ENCODE measurements at places on chromosomes 5 and 9. TPM values are rescaled to one million over a fixed set of nuclear protein-coding genes. Genes with fewer than 3 reads are reported as not detected.
A peak's percentile ranks its signal among the peaks of the same experiment; 100 is the strongest.

The DPM2 gene
- total RNA-seq, result 23.0 TPM

The GRXCR2 gene
- not detected for total RNA-seq

The COL5A1 gene
- total RNA-seq, result 22.2 TPM

GRCh38 chr9:135680056-135680455 lies 16.9 kb downstream of the LCN9 start:
- DNase-seq, result no peak

DNA sequence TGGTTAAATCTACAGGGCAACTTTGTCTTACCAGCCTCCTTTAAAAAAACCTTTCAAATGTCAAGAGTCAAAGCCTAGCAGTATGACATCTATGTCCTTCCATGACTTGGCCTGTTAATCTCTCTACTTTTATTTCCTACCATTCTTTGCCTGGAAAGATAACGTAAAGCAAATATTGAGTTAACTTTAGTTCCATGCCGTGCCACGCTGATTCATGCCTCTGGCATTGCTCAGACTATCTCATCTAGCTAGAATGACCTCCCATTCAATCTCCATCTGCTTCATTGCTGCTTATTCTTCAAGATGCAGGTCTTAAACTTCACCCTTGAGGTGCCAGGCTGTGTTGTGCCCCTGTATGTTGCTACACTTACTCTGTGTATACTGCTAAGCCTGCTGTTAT lies 729.8 kb downstream of the EFNA5 start:
- no peak for DNase-seq

The MSMP gene
- not detected for total RNA-seq

GRCh38 chr9:133528876-133529241 lies 4.1 kb upstream of the MYMK start:
- no peak for DNase-seq

DNA sequence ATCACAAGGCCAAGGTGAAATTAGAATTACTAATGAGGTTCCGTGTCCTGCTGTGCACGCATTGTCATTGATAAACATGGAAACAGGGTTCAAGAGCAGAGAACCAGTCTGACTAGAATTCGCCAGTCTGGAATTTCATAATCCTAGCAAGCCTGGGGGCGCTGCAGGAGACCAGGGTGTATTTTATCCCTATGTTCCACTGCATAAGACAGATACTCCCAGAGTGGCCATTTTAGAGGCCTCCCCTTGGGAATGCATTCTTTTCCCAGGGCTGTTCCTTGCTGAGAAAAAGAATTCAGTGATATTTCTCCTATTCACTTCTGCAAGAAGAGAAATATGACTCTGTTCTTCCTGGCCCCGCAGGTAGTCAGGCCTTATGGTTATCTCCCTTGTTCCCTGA lies 1387.7 kb downstream of the MAT2B start:
- no peak for DNase-seq

DNA sequence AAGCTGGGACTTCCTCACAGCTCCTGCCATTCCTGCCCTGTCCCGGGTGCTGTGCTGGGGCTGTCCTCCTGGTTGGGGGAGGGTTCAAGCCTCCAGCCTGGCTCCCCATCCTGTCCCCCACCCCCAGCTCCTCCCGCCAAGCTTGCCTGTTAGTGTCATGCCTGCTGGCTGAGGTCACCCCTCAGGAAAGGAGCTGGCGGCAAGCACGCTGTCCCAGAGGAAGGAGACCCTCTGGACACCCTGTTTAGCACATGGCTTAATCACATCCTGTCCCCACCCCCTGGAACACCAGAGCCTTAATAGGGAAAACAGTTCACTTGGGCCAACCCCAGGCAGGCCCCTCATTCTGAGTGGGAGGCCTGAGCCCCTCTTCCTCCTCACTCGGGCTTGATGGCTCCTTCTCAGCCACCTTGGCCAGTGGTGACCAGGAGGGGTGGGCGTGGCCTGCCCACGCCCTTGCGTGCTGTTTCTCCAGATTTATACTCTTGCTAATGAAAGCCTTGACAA lies 9.2 kb upstream of the PHYHD1 start:
- peak; percentile 39 for DNase-seq

GRCh38 chr9:124490004-124490403 lies 17.2 kb downstream of the NR5A1 start:
- no peak for DNase-seq

DNA sequence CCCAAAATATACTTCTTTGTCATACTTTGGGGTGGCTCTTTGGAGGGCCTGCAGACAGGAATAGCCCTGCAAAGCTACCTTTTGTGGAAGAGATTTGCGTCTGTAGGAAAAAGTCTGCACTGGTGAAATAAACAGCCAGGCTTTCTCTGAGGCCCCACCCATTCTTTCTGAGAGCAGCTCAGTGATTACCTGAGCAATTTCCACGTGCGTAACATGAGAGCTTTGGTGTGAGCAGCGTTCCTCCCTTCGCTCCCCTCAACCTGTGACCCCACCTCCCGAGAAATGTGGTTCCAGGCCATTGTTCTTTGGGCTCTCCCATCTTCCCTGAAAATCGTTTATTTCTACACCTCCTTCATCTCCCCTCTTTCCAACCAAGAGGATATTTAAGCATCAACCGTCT lies 23.8 kb upstream of the FBP1 start:
- DNase-seq, result no peak

The CDC23 gene
- 22.2 TPM for total RNA-seq

GRCh38 chr5:132764671-132765238 lies 12.3 kb downstream of the SEPTIN8 start:
- no peak for DNase-seq

The ECSCR gene
- 8.5 TPM for total RNA-seq

DNA sequence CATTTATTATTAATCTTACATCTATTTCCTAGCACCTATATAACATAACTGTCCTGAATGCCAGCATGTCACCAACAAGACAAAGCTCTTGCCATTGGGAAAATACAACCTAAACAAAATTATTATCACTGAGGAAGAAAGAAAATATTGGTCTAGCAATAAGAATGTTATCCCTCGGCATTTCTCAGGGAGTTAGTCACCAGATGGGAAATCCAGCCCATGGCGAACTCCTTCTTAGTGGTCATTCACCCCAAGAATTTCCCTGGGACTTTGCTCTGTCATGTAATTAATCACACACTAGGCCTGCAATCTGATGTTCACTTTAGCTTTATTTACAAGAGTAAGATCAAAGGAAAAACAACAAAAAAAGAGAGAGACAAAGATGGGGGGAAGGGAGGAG lies 56.1 kb upstream of the TAS2R1 start:
- DNase-seq, result no peak

- DNase-seq, result no peak
Measured at GRCh38 chr9:3875361-3876132, 349.7 kb upstream of the RFX3 start.

DNA sequence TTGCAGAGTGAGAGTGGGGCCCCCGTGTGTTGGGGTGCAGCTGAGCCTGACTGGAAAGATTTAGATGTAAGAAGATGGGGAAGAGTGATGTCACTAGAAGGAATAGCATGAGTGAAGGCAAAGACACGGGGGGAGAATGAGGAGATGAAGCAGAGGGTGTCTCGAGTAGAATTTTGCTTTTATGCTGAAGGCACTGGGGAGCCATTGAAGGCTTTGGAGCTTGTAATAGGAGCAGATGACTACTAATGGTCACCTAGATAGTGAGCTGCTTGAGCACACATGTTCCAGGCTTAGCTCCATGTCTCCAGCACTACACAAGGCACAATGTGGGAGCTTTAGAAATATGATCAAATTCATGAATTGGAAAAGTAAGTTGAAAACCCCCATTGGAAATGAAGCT lies 32.1 kb downstream of the COL15A1 start:
- no peak for DNase-seq

The GRHPR gene
- total RNA-seq, result 79.5 TPM

The RFX3 gene
- total RNA-seq, result 13.3 TPM

The LCN9 gene
- not detected for total RNA-seq

DNA sequence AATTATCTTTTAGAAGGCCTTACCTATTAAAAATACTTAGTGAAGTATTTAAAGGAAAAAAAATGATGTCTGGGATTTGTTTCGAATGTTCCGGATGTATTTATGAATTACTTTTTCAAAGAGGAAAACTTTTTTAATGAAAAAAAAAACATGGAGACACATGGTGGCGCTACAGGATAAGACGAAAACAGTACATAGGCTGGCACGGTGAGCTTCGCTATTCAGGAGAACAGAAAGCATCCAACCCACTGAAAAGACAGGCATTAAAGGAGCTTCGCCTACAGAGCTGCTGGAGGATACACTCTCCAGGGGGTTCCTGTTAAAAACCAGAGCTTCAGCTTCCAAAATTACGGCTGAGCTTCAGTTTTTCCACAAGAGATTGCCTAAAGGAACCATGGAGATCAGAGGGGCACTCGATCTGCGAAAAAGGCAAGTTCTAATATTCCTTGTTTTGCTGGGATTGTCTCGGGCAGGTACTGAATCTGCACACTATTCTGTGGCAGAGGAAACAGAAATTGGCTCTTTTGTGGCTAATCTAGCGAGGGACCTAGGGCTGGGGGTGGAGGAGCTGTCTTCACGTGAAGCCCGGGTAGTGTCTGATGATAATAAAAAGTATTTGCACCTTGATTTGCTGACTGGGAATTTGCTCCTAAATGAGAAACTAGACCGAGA lies at the start of gene PCDHB14:
Gene PCDHB14 (plus strand): TSS at position 232 of the 672 bp plus-strand sequence. CDS start 163 bp downstream, at position 395.
- DNase-seq, result no peak

GRCh38 chr5:153491856-153492255 lies 1.4 kb downstream of the GRIA1 start:
- no peak for DNase-seq

The OTP gene
- not detected for total RNA-seq

DNA sequence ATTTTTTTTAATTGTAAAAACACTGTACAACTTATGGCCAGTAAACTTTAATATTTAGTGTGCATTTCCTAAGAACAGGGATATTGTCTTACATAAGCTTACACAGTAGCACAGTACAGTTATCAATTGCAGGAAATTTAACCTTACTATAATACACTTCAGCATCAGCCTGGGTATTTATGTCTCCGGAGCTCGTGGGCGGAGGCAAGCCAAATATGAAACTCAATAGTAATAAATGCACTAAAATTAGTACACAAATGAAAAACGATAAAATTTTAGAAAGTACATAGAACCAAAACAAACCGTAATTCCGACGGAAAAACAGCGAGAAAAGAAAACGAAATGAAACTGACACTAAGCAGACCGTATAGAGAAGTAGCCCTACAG lies 91.2 kb downstream of the ANXA2R start:
- DNase-seq, result no peak

DNA sequence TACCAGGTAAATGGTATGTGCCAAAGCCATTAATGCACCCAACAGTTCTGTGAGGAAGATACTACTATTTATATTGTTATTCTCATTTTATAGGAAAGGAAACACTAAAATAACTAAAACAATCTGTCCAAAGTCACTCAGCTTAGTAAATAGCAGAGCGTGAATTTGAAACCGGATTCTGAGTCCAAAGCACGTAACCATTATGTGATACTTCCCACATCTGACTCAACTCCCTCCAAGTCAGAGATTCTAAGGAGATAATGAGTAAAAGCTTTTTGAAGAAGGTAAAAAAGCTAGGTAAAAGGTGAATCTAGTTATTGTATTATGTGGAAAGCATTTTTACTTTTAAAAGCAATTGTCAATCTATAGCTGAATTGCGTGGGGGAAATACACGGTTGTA lies 208.9 kb downstream of the PBX3 start:
- no peak for DNase-seq

The NUTM2F gene
- not detected for total RNA-seq

DNA sequence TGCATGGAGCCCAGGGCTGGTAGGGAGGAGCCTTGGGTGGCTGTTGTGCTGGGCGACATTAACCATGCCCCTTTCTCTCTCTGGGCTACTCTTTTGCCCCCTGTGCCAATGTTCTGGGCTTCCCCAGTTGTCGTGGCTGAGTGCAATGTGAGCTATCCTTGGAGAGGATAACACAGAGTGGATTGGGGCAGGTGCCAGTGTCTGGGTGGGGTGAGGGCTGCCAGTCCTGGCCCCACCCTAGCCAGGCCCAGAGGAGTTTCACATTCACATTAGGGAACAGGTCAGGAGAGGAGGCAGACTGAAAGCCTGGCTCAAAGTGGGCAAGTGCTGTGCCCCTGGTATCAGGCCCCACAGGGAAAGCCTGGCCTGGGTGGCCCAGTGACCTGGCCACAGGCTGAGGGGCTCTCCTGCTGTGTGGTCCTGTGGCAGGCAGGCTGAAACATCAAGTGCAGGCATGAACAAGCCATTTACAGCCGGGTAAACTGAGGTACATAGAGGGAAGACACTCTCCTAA lies 7.5 kb upstream of the NDST1 start:
- DNase-seq, result peak; percentile 63

GRCh38 chr5:171867786-171868185 lies 82.2 kb downstream of the SMIM23 start:
- DNase-seq, result no peak

DNA sequence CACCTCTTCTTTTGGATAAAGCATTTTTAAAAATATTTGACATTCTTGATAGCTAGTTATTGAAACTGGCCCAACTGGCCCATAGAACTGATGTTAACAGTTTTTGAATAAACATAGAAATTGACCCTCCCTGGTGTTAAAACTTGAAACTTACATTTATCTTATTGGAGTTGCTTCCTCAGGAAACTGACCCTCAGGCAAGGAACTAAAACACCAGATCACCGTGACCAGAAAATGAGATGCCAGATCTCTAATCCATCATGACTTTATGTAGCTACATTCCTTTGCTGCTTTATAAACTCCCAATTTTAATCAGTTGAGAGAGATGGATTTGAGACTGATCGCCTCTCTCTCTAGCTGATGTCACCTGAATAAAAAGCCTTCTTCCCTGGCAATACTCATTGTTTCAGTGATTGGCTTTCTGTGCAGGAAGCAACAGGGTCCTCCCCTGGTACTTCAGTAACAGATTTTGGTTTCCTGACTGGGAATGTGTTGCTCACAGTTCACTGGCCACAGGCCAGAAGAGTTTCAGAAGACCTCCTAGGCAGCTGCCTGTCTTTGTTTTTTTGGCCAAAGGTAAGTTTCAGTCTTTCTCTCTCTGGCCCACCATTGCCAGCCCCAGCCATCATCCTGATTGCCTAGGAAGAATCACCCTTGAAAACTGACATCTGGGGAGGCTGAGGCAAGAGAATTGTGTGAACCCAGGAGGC lies 212.4 kb downstream of the DTWD2 start:
- no peak for DNase-seq

The APBA1 gene
- total RNA-seq, result 12.7 TPM

DNA sequence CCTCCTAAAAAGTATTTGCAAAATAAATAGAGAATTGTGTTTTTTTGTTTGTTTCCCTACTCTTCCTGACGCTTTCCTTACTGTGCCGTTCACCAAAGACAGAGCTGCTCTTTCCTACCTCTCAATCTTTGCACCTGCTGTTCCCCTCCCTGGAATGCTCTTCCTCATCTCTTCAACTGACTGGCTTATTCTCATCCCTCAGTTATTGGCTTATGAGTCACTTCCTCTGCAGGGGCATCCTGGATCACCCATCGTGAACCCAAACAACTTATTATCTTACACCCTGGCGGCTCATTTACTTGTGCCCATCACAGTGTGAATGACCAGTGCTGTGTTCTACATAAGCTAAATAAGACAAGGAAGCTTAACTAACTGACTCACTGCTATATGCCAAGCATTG lies 36.1 kb upstream of the CCNG1 start:
- no peak for DNase-seq

Measured in mucosa of descending colon (tissue), 3 donors.